ENCODE measurements at places on chromosomes 6 and 20.

DNA sequence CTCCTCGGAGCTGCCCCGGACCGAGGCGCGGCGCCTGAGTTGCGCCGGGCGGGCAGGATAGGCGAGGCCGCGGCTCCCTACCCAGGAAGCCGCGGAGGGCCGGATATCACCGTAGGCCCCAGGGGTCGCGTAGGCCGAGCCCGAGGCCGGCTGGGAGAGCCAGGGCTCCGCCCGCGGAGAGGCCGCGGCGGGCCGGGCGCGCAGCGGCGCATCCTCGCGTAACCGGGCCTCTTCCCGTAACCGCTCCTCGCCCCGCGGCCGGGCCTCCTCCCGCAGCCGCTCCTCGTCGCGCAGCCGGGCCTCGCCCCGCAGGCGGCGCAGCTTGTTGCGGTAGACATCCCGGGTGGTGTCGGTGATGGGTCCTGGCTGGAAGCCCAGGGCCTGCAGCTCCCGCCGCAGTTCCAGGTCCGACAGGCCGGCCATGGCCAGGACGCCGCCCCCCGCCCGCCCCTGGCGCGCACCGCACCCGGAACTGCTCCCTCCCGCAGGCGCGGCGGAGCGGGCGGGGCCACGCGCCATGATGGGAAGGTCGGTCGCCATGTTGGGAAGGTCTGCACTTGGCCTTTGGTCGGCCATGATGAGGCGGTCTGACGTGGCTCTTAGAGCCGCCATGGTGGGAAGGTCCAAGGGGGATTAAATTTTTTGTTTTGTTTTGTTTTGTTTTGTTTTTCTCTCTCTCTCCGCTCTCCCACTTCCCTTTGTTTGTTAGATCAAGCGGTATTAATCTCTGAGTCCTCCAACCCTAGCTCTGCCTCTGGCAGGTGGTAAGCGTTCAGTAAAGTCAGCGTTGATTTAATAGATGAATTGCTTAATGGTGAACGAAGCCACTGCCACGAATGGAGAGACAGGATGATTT, at the start of gene LEMD2:
LEMD2 (minus strand) TSS at position 437 of the 856 bp plus-strand sequence; CDS start at position 423, 14 bp downstream.
- DNase-seq: peak; percentile 96

DNA sequence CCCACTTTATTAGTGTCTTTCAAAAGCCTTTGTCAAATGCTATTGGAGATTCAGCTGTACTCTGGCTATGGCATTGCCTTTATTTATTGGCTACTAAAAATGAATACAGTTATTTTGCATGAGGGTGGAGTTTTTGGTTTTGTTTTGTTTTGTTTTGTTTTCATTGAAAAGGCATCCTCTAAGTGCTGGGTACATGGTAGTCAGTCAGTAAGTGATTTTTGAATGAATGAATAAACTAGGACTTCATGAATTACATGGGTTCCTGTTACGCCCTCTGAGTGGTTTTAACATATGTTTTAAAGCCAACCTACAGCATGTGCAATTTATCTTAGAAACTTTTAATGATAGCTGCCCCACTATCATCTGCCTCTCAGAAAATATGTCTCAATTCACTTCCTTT, 38.9 kb upstream of the ENPP1 start:
- DNase-seq: no peak

- DNase-seq: no peak
Observed at GRCh38 chr6:86973088-86973487, 35.8 kb downstream of the HTR1E start.

DNA sequence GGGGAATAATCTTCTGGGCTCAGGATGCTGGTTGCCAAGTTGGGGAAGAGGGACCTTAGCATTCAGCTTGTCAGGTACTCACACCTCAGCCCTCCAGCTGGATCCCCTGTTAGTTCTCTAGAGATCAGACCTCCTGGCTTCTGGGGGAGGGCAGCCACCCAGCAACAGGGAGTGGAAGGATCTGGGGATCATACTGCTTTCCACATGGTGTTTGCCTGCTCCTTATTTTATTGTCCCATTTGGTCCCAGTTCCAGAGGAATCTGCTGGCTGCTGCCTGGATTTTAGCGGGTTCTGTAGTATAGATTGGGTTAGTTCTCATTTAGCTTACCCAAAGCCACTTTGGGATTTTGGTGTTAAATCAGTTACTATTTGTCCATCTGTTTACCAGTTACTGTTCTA, 29.3 kb downstream of the KAT14 start:
- DNase-seq: no peak

- peak; percentile 3 for DNase-seq
Observed at GRCh38 chr6:24646771-24647170, 780 bp upstream of the KIAA0319 start.

DNA sequence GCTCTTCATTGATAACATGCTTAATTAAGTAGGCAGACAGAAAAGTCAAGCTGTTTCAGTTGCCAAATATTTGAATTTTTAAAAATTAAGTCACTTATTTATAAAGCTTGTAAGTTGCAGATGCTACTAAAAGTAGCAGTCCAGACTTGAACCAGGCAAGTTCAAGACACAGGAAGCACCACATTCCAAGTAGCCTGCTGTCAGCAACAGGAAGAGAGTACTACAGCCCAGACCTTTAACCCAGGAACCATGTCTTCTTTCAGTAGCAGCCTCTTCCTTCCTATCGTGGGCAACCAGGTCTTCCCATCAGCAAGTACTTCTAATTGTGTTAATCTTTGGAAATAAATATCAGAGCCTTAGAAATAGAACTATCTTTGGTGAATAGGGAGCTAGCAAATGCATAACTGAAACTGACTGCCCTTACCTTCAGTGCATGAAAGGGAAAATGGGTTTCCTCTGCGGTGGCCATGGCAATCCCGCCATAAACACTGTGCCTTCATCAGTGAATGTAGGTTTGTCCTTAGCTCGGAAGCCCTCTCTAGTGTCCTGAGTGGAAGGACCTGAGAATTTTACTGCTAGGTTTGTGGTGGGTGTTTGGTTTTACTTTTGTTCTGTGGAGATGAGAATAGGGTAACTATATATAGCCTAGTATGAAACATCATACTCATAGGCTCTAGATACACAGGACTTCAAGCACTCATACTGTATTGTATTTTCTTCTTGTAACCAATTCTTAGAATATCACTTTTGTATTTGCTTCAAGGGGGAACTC, 95.6 kb downstream of the SYCP2 start:
- no peak for DNase-seq

DNA sequence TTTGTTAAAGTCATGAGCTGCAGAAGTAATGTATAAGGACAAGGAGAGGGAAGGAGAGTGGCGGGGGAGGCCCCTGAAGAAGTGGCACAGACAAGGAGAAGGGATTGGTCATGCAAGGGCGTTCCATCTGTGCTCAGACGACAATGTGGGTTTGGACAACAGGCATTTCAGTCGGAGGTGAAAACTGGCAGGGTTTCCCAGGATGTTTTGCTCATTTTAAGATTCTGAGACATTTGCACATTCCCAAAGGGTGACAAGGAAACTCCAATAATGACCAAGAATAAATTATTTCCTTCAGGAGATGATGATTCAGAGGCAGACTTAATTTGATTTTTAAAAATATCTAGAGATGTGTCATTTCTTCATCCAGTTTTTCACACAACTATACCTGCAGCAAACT, 181.8 kb downstream of the HIVEP2 start:
- DNase-seq: no peak

- peak; percentile 47 for DNase-seq
Observed at GRCh38 chr20:62860391-62860923, 1.2 kb downstream of the TCFL5 start.

GRCh38 chr6:153043719-153044118, 41.2 kb upstream of the MTRF1L start:
- no peak for DNase-seq

- no peak for DNase-seq
Observed at GRCh38 chr6:163752446-163752845, 337.9 kb downstream of the QKI start.

DNA sequence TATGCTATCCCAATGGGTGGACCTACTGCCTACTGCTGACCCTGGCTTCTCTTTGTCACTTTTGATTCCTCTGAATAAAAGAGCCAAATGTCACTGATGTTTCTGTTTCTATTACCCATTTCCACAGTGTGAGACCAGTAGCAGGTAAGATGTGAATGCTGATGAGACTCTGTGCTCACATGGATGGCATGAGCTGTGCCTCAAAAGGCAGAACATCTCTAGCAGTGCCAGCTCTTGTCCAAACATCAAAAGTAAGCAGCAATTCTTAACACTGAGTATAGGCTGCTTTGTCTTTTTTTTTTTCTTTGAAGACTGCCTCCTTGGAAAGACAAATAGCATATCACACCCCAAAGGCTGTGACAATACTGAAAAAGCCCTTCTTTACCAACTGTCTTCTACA, 459.2 kb upstream of the RUNX2 start:
- DNase-seq: no peak

GRCh38 chr6:147042679-147043078, 161.5 kb upstream of the STXBP5 start:
- DNase-seq: no peak
